ENCODE measurements at places on chromosomes 1 and 21. TPM values are rescaled to one million over a fixed set of nuclear protein-coding genes. Genes with fewer than 3 reads are reported as not detected.

- no peak for DNase-seq
Measured at GRCh38 chr1:211591980-211592493, 13.1 kb upstream of the SLC30A1 start.

SHE gene
- total RNA-seq: 0.27 TPM

DNA sequence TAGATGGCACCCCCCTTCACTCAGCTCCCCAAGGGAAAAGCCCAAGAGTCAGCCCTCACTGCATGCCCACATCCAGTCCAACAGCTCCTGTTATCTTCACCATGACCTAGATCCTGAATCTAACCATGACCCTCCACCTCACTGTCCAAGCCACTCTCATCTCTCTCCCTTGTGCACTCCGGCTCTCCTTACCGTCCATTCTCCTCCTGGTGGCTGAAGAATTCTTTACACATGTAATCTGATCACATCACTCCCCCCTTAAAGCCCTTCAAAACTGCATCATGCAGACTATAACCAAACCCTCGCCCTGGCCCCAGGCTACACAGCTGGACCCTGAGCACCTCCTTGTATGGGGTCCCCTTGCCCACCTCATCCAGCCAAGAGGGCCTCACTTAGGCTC lies 14.0 kb upstream of the PAQR7 start:
- no peak for DNase-seq

GRCh38 chr1:87867626-87868025 lies 538.9 kb downstream of the LMO4 start:
- DNase-seq: no peak

DNA sequence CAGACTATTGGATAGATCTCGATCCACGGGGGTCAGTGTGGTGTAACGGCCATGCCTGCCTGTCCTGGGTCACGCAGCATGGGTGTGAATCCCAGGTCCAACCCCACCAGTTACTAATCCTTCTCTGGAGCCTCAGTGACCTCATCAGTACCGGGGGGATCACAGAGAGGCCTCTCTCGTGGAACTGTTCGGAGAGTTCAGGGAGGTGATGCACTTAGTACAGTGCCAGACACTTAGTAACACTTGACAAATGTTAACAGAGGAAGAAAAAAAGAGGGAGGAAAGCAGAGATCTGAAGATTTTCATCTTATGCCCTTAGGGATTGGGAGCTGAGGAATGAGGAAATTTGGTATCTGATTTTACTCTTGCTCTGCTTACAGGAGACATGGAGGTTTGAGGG lies 2.9 kb downstream of the ABCA4 start:
- no peak for DNase-seq

- DNase-seq: no peak
Measured at GRCh38 chr1:11845641-11846335, 1.8 kb downstream of the NPPA start.

GRCh38 chr1:202616355-202616915 lies 93.8 kb downstream of the SYT2 start:
- no peak for DNase-seq

DNA sequence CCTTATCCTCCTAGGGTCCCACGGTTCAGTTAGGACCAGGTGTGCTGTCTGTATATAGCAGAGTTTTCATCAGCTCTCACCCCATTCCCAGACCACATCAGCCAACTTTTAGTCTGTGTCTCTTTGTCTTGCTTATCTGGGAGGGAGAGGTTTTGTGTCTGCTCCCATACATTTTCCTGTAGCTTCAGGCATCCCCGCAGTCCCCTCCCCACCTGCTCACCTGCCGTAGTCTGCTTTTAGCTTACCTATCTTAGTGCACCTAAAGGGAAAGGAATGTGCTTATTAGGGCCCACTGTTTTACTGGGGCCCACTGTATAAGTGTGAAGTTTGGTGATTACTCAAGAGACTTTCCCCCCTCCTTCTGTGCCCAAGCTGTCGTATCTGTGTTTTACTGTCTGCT lies 225.1 kb downstream of the PLA2G4A start:
- DNase-seq: no peak

GRCh38 chr1:164786980-164787833 lies 228.2 kb downstream of the PBX1 start:
- DNase-seq: peak; percentile 86

DNA sequence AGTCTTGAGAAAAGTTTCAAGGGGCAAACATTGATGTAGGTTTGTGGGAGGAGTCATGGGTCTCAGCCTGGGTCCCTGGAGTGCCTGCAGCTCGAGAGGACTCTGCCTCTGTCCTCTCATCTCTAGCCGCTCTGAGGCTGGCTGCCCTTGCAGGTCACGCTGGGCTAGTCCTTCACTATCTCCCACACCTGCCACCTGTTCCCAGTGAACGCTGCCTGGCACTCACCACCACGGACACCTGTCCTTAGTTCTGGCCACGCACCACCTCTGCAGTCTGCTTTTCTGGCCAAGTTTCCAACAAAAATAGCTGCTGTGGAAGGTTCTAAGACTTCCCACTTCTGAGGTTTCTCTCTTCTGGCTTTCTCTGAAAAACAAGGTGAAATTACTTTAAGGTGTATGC lies 52.5 kb downstream of the SH3BGR start:
- DNase-seq: no peak

- no peak for DNase-seq
Measured at GRCh38 chr1:155049651-155050559, 1.2 kb upstream of the ADAM15 start.

- DNase-seq: no peak
Measured at GRCh38 chr1:117179471-117179870, 31.3 kb downstream of the VTCN1 start.

DNA sequence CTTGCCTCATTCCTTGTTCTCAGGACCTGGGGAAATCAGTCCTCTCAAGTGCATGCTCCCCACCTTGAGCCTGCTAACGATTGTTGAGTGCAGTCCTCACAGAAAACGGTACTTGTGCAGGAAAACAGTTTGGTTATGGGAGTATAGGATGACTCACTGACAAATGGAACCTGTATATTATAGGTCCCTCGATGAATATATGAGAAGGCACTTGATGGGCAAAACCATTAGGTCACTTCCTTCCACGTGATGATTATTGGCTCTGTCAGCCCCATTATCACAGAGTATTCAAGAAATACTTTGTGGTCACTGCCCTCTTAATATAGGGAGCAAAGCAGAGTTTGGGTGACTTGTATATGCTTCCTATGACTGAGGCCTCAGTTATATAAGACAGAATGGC lies 6.2 kb downstream of the CCDC17 start:
- DNase-seq: no peak

THEM5 gene
- total RNA-seq: not detected

DNA sequence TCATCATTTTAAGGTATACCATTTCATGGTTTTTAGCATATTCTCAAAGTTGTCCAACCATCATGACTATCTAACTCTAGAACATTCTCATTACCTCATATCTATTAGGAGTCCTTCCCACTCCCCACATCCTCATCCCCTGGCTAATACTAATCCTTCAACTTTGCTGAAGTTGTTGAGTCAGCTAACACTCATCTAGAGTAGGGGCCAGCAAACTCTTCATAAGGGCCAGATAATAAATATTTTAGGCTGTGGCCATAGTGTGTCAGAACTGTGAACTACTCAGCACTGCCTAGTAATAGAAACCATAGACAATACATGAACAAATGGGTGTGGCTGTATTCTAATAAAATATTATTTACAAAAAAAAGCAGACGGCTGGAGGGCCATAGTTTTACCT lies 43.0 kb downstream of the TOR3A start:
- no peak for DNase-seq

DNA sequence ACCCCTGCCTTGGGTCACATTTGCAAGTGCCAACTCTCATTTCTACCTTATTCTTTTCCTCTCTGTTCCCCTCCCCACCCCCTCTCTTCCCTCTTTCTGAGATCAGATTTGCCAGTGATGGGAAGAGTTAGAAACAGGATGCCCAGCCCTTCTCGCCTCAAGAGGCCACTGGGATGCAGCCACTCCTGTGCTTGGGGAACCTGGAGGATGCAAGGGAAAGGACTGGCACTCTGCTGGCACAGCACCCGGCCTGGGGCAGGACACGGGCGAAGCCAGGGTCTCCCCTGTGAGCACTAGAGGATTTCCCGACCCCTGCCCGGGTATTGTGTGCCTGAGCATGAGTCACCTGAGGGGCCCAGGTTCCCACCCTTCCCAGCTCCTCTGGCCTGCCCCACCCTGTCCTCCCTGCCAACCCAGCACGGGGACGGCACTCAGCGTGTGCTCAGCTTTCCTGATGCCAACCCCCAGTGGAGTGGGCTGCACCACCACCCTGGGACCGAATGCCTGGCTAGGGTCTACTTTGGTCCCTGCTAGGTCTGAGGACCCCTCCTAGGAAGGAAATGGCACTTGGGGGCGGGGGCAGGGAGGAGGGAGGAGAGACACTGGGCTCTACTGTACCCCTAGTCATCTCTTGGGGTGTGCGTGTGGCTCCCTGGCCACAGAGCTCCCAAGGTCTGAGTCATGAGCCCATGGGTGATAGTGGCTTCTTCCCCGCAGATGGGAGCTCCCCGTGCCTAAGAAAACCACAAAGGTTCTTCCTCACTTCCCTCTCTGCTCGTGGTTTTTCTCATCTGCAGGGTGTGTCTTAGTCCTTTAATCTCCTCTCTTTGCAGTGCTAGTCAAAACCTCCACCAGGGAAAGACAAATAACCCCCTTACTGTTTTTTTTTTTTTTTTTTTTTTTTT lies 12.4 kb downstream of the LMNA start:
- no peak for DNase-seq

- DNase-seq: no peak
Measured at GRCh38 chr1:81477710-81478109, 323.0 kb upstream of the ADGRL2 start.

All from type B pancreatic cell (in vitro differentiated cells).